ENCODE measurements at places on chromosomes 1 and 21. TPM values are rescaled to one million over a fixed set of nuclear protein-coding genes. Genes with fewer than 3 reads are reported as not detected.

The TAF13 gene
- total RNA-seq, result 137 TPM

The LCE1B gene
- not detected for total RNA-seq

The LCE6A gene
- total RNA-seq, result not detected

The RNPC3 gene
- 5.2 TPM for total RNA-seq

The TTC13 gene
- 17.9 TPM for total RNA-seq

The TTLL7 gene
- 20.7 TPM for total RNA-seq

The CHRM3 gene
- not detected for total RNA-seq

The FCRL6 gene
- not detected for total RNA-seq

The BROX gene
- 50.1 TPM for total RNA-seq

The ZYG11A gene
- total RNA-seq, result 2.0 TPM

The OVAAL gene
- total RNA-seq, result not detected

The ZP4 gene
- not detected for total RNA-seq
